ENCODE measurements at places on chromosomes 11 and 22.
A peak's percentile ranks its signal among the peaks of the same experiment; 100 is the strongest.

DNA sequence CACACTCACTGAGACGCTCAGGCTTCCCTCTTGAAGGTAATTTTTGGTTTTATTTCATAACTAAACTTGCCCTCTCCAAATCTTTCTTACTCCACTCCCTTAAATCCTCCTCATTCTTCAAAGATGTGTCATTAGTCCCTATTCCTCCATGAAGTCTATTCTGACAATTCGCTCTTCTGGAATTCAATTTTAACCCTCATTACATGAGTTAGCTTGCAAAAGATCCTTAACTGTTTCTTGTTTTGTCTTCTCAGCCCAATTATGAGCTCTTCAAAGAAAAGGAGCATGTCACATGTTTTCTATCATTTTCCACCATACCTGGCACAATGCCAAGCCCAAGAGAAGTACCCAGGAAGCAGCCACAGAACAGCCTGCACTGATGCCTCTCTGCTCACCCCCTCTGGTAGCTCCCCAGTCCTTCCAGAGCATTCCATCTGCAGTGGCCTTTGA is 13.0 kb downstream of the GALNT18 start:
- peak; percentile 50 for DNase-seq

GRCh38 chr11:73227571-73228211 is 9.6 kb downstream of the P2RY2 start:
- DNase-seq, result no peak

DNA sequence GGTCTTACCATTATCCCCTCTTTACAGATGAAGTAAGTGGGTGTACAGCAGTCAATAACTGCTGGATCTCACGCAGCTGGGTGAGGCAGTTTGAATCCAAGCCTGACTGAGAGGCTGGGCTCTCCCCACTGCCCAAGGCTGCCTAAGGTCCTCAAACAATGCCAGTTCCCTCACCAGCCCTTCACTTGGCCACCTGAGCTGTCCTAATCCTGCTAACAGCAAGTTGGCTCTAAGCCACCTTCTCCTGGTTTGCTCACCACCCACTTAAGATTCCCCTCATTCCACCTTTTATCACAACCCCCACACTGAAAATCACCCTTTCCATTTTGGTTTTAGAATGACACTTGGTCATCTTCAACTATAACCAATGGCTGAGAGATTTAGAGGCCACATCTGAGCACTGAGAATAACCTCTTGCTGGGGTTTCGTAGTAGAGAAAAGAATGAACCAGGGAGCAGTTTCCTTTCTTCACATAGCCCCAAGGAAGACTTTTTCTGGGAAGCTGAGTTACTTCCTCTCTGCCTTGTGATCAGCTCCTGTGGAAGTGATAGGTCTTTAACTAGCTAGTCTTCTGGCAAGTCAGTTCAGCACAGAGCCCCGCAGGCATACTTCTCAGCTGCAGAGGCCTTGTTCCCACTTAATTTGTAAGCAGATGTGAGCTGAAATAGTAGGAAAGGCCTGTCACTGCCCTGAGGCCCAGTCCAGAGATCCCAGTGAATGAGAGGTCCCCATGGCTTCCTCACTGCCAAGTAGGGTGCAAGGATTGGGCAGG is 57.8 kb upstream of the TTC12 start:
- DNase-seq, result no peak

- DNase-seq, result no peak
Measured at GRCh38 chr11:68025047-68025446, 5.4 kb upstream of the NDUFS8 start.

DNA sequence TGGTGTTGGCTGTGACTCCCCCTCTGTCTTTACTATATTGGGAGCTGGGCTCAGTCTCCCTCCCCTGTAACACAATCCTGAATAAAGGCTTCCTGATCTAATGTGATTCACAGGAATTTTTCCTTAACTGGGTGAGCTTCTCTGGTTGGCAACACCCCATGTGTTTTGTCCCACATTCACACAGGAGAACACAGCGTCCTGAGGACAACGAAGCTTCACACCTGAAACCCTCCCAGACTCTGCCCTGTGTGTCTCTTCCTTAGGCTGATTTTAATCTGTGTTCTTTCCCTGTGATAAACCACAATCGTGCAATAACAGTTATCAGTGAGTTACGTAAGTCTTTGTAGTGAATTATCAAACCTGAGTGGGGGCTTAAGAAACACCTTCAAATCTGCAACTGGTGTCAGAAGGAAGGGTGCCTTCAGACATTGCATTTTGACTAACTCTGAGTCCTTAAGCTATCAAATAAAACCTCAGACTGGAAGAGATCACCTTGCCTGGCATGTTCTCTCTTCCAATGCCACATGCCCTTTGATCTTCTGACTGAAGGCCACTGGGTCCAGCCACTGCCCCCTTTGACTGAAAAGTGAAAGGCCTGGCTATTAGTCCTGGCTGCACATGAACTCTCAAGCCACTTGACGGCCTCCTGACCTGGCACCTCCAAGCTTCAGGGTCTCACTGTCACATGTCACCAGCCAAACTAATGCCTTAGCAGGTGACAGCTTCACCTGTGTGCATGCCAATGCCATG is 17.3 kb downstream of the APOL3 start:
- DNase-seq, result no peak

All from MG63 (cell line).